H7 (cell line): ENCODE measurements at places on chromosomes 2 and 18. TPM values are rescaled to one million over a fixed set of nuclear protein-coding genes. Genes with fewer than 3 reads are reported as not detected.

The AFG3L2 gene
- total RNA-seq: 108 and 132 TPM in 2 replicates

DNA sequence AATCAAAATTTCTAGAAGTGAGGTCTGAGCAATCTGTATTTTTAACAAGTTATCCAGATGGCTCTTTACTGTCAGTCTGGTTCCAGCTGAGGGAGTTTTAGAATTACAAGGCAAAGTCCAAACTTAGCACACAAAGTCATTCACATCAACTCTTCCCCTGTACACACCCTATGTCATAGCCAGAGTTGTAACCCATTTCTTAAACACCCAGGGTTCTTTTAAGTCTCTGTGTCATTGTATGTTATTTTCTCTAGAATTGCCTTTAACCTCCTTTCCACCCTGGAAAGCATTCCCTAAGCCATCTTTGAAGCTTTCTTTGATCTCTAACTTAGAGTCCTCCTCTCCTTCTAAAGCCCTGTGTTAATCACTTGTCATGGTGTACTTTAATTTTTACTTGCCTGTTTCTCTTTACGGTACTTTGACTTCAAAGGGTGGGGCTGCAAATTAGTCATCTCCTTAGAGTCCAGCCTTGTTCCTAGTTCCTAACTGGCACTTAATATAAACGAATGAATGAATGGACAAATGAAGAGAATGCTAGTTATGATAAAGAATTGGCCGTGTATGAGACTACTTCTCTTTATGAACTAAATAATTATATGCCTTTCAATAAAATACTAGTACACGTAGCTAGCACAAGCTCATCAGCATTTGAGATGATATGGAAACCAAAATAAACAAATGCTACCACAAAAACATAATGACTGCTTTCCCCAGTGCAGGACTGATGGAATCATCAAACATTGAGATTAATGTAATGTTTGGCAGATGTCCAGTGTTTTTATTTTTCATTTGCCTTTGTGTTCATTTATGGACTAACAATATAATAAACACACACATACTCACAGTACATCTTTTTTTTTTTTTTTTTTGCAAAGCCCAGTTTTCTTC lies 11.9 kb upstream of the ACTR3 start:
- DNase-seq: no peak

DNA sequence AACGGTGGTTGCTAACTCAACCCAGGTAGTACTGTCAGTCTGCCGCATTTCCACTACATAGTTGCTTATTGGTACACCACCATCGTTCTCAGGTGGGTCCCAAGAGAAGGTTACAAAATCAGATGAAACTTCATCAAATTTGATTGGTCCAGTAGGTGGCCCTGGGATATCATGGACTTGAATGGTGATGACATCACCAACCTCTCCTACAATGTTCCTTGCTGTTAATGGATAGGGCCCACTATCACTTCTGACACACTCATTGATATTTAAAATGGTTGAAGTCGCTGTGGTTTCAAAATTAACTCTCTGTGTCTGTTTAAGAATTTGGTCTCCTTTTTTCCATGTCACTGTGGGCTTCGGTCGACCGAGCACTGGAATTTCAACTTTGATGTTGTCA lies 94.5 kb downstream of the PLEKHA3 start:
- DNase-seq: no peak

DNA sequence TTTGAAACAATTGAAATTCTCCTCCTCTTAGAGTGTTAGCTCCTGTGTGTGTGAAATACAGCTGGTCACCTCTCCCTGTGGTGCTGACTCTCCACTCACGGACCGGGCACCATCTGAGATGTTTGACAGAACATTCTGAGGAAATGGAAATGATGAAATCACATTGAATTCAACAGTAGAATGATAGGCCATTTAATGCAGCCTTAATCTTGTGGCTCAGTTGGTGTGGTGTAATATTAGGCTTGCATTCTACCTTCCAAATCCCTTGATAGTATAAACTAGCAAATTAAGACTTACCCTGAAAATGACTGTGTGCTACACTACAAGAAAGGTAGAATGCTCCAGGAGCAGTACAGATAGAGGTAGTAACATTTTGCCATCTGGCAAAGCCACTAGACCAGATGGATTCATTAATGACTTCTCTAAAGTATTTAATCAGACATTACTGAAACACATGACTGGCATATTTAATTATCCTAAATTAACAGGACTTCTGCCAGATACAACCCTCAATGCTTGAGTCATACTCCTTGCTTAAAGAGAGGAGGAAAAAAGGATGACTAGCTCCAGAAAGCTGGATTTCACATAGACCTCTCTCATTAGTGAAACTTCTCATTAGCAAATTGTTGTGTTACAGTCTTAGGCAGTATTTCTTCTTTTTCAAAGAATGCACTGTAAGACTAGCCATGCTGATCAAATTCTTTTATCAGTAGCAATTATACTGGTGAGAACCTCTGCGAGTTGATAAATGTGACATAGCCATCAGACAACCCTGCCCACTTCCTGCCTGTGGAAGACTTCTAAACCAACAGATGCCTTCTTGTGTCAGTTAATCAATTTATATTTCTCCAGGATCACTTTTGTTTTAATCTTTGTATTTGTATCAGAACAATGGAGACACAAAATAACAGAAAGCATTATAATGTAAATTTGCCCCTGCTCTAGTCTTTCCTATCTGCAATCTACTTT lies 80.6 kb downstream of the EML6 start:
- DNase-seq: no peak

- DNase-seq: no peak
Observed at GRCh38 chr18:49707599-49707998, 105.7 kb downstream of the ACAA2 start.

DNA sequence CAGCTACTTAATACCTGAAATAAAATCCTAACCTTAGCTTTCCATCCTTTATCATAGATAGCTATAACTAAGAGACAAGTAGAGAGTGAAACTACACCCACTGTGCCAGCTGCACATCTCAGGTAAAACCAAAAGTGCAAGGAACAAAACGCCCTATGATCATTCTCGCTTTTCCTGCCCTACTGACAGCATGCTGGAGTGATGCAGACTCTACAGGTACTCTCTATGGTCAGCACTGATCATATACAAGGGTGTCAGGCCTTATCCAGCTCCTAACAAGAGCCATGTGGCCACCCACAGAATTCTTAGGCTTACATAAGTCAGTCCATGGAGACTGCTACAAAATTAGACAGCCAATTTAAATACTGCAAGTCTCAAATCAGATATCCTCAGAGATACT lies 45.6 kb downstream of the REV1 start:
- DNase-seq: no peak

DNA sequence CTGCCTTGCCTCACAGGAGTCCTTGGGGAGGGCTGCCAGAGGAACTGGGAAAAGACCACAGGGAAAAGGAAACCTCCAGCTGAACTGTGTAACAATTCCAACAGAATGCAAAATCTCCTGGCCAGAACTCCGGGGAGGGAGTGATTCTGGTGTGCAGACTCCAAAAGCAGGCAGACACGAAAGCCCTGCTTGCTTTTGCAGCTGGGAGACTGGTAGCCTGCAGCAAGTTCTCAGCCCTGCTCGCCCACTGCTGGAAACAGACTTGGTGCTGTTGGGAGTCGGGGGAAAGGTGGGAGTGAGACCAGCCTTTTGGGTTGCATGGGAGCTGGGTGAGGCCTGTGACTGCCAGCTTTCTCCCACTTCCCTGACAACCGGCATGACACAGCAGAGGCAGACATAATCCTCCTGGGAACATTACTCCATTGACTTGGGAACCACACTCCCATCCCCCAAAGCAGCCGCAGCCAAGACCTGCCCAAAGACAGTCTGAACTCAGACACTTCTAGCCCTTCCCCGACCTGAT lies 26.0 kb upstream of the NMI start:
- no peak for DNase-seq

- DNase-seq: no peak
Observed at GRCh38 chr2:240240017-240240734, 99.7 kb upstream of the OTOS start.

GRCh38 chr18:4125224-4125623 lies 329.9 kb downstream of the DLGAP1 start:
- no peak for DNase-seq

The SPATA3 gene
- not detected in 2 replicates for total RNA-seq

GRCh38 chr2:109523536-109524361 lies 90.0 kb downstream of the SEPTIN10 start:
- DNase-seq: peak; percentile 19

DNA sequence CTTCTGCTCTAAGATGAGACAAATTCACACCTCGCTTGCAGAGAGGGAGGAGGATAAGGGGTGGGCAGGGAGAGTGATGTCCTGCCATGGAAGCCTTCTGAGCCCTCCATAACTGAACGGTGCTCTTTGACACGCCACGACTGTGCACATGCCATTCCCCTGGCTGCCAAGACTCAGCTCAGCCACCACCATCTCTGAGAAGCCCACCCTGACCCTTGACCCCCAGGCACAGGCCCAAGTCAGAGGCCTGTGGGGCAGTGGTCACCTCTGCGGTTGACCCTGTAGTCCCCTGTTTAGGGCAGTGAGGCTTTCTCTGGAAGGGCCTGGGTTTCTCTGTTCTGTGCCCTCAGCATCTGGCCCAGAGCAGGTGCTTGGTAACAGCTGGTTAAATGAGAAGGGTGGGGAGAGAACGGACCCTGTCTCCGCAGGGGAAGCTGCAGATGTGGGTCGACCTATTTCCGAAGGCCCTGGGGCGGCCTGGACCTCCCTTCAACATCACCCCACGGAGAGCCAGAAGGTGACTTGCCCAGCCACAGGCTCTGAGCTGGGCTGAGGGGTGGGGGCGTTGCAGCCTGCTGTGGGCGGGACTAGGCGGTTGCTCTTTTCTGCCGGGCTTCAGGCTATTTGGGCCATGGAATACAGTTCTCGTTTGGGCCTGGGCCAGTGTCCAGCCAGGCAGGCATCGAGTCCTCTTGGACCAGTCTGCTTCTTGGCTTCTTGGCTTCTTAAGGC lies 215.1 kb downstream of the DYSF start:
- peak; percentile 65 for DNase-seq

- no peak for DNase-seq
Observed at GRCh38 chr18:9330419-9330818, 4.2 kb upstream of the TWSG1 start.

- no peak for DNase-seq
Observed at GRCh38 chr2:68059784-68060525, 2.8 kb downstream of the C1D start.

The SLC38A11 gene
- total RNA-seq: not detected in 2 replicates

DNA sequence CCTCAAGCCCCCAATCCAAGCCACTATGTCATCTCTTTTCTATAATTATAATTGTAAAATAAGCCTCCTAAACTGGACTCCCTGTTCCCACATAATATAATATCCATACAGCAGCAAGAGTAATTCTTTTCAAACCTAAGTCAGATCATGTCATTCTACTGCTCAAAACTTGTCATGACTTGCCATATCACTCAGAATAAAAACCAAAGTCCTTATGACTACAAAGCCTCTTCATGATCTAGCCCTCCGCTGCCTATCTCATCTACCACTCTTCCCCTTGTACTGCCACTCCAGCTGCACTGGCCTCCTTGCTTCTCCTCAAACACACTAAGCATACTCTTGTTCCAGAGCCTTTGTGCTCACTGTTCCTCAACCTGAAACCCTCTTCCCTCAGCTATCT lies 69.9 kb downstream of the MEMO1 start:
- no peak for DNase-seq

DNA sequence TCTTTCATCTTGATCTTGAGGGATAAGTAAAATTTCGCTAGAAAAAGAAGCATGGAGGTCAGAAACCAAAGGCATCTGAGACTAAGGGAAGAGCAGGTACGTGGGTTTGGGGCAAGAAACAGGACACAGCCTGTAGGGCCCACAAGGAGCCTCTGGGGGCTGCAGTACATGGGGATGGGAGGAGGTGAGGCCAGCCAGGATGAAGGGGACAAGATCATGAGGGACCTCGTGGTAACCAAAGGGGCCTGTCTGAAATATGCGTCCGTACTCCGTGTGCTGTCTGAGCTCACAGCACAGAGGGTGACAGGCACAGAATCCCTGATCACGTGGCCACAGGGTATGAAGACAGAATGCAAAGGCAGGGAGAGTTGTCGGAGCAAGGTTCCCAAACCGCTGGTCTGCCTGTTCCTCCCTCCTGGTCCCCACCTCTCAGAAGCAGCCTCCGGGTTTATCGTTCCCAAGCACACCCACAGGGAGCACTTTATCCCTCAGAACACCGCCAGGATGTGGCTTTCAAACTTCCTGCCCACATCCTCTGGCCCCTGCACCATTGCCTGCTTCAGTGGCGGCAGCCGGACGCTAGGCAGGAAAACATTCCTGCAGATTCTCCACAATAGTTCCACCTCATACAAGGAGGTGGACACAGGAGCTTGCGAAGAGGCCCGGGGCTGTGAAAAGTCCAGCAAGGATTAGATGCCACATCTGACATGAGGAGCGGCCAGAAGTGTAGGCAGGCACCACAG lies 12.0 kb downstream of the TMEM163 start:
- no peak for DNase-seq

The CD226 gene
- total RNA-seq: not detected in 2 replicates

The HES6 gene
- total RNA-seq: 52.2 and 67.4 TPM in 2 replicates

DNA sequence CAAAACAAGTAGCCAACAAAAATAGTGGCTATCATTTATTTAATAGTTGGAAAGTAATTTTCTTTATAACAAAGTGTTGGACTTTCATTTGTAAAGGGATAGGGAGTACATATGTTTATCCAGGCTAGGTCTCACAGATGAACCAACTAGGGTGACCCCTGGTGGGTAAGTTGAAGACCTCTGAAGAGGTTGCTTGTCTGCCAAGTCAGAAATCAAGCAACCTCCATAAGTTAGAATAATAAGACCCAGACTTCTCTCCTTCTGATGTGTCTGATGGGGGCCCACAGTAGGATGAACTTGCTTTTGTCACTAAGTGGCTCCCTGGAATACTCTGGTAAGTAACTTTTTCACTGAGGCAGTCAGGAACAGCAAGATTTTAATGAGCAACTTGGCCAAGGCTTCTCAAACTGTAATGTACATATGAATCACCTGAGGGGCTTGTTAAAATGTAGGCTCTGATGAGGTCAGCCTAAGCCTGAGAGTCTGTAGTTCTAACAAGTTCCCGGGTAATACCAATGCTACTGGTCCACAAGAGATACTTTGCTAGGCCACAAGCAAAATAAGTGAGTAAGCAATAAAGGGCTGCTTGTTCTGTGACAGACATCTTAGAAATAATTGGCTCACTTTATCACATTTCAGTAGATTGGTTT lies 319.6 kb downstream of the PIK3C3 start:
- peak; percentile 30 for DNase-seq

The CFAP210 gene
- 0.28 TPM in 1 of 2 replicates, not detected in the other for total RNA-seq

DNA sequence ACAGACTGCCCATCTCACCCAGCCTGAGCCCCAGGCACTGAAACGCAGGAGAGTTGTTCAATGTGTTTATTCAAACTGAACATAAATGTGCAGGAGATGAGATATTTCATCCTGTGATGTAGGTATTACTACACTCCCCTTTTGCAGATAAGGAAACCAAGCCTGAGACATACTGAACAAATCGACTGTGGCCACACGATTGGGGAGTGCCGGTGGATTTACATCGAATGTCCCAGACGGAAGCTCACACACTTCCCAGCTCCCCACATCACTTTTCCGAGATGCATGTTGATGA lies 94.8 kb upstream of the ALKAL2 start:
- no peak for DNase-seq

DNA sequence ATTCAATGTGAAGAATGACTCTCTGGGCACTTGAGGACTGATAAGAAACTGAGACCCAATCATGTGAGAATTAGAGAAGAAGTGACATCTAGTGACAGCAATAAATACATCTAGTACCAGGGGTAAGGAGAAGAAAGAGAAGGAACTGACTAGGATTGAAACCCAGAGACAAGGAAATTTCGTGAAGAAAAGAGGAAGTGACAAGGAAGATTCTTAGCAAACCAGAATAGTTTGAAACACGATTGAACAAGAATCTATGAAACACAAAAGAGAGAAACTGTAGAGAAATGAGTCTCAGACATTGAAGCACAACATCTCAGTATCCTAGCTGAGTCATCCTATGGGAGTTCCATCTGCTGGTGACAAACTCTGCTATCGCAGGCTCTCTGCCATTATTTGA lies 571.9 kb upstream of the PKDCC start:
- DNase-seq: no peak
